ENCODE measurements at places on chromosomes 2 and 18.

DNA sequence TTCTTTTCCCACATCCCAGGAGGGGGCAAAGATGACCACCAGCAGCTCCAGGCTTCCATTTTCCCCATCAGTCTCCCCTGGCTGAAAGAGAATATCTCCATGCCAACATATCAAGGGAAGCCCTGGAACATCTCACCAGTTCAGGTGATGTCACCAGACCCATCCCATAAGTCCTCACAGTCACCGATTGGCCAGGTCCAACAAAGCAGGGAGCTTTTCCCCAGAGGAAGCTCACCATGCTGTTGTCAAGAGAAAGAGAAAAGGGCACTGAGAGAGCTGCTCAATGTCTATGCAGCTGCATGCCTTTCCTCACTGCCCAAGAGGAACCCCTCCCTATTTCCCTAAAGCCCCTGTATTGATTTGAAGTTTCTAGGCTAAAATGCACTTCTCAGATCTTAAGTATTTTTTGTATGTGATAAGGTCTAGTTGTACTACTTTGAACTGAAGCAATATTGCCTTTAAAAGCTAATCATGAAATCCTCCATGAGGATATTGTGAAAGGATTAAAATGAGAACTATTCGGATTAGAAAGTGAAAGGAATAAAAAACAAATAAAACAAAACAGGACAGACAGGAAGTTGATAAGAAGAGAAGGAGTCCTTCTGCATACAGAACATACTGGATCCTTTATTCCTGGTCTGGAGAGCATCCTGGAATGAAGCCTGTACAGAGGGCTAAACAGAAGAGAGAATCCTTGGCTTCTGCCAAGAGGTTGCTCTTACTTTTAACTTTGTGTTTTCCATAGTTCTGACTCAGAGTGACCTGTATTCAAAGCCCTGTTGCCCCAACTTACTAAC is 45.2 kb upstream of the CTIF start:
- no peak for DNase-seq

DNA sequence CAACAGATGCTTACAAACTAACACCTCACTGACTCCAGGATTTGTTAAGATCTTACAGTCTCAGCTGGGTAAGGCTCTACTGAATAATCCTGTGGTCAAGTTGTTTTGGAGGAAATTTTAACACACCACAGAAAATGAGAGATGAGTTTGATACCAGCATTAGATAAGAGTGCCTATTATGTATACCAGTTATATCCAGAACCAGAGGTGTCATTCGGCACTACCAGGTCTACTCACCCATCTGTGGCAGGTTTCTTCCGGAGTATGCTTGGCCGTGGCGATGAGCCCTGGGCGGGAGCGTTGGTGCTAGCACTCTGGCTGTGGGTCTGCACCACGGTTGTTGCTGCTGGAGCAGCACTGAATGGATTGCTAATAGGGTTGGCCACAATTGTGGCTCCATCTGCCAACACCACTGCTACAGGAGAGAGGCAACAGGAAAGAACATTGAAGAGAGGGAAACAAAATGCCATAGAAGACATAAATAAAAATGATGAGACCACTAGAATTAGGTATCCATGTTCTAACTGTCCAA is 41.2 kb downstream of the SAP130 start:
- DNase-seq: no peak

GRCh38 chr18:70085641-70086040 is 119.8 kb downstream of the RTTN start:
- DNase-seq: no peak

DNA sequence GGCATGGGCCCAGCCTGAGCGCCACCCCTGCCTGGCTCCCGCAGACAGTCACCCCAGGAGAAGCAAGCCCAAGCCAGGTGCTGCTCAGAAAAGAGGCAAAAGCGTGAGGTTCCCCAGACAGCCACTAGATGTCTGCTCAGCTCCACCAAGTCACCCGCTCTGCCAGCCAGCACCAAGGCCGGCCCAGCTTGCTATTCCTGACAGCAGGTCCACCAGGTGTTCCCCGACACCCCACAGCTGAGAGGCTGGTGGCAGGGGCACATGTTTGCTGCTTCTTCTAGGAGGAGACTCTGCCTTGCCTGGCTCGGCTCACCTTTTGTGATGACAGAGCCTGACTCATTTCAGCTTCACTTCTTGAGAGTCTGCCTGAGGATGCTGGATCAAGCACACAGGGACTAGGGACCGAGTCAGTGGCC is 206.7 kb downstream of the MGAT5 start:
- DNase-seq: peak; percentile 96

GRCh38 chr2:69083235-69083748 is 70.3 kb downstream of the ANTXR1 start:
- DNase-seq: no peak

GRCh38 chr2:236204953-236205352 is 36.8 kb upstream of the GBX2 start:
- DNase-seq: no peak

- no peak for DNase-seq
Observed at GRCh38 chr2:3035385-3036050, 342.1 kb downstream of the EIPR1 start.

DNA sequence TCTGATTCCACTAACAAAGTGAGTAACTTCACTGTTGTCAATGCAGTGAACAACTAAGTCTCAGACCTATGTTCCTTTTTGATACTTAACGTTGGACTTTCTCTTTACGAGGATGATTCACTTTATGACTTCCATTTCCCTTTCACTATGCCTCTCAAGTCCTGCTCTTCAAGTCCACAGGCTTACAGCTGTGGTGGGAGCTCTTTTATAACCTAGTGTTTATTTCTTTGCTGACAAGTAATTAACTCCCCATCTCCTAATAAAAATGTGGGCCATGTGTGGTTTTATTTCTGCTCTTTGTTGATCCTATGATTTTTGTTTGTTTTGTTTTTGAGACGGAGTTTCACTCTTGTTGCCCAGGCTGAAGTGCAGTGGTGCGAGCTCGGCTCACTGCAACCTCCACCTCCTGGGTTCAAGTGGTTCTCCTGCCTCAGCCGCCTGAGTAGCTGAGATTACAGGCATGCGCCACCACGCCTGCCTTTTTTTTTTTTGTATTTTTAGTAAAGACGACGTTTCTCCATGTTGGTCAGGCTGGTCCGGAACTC is 142.1 kb downstream of the USP34 start:
- DNase-seq: no peak

- DNase-seq: no peak
Observed at GRCh38 chr2:218005028-218005427, 2.2 kb upstream of the TNS1 start.

DNA sequence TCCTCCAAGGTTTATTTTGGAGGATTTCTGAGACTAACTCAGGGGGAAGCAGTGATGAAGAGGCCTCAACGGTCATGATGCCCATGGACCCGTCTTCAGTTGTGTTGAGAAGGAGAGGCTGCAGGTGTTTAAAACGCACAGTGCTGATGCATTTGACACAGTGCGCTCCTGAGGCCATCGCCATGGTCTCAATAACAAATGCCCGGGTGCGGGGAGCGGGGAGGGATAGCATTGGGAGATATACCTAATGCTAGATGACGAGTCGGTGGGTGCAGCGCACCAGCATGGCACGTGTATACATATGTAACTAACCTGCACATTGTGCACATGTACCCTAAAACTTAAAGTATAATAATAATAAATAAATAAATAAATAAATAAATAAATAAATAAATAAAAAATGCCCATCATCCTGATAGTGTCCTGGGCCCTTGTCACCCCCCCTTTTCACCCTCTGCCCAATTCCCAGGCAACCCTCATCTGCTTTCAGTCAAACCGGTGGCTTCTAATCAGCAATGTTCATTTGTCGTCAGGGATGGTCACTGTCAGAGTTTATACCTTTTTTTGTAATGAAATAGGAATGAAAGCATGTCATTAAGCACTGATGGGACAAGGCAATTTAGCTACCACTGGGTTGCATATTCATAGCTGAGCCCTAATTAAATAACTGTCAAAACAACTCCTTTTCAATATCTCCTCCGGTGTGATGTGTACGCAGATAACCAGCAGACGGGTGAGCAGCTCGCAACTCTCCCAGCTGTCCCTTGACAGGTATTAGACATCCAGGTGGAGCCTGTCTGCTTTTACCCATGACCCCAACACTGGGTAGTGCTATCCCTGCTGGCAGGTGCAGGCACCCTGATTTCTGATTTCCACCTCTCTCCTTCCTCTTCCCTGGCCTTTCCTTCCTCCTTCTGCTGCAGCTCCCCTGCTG is 95.9 kb downstream of the KCNF1 start:
- no peak for DNase-seq

GRCh38 chr18:23494992-23495391 is 8.3 kb upstream of the RMC1 start:
- DNase-seq: no peak

- no peak for DNase-seq
Observed at GRCh38 chr2:126771094-126771493, 115.1 kb downstream of the GYPC start.

DNA sequence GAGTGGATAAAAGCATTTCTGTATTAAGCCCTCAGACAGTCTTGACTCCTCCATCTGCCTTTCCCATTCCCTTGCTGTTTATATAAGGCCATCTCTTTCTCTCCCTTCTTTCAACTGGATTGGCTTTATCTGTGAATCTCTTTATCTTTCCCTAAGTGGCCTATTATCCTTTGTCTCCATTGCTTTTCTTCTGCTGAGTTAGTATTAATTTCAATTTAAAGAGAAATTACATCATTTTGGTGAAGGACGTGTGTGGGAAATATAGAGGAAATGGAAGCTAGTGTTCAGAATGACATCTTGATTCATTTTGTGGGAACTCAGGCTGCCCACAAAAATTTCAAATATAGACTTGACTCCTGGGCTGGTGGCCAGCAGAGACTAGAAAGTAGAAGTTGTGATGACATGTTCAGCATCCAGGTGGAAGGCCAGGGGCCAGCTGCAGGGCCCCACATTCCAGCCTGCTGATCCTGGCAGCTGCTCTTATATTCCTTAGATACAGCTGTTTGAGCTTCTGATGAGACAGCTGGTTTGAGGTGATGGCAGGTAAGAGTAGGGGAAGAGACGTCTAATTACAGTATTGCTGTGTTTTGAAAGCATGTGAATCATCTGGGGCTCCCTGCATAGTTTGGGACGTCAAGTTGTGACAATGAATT is 52.3 kb downstream of the DIS3L2 start:
- DNase-seq: no peak

DNA sequence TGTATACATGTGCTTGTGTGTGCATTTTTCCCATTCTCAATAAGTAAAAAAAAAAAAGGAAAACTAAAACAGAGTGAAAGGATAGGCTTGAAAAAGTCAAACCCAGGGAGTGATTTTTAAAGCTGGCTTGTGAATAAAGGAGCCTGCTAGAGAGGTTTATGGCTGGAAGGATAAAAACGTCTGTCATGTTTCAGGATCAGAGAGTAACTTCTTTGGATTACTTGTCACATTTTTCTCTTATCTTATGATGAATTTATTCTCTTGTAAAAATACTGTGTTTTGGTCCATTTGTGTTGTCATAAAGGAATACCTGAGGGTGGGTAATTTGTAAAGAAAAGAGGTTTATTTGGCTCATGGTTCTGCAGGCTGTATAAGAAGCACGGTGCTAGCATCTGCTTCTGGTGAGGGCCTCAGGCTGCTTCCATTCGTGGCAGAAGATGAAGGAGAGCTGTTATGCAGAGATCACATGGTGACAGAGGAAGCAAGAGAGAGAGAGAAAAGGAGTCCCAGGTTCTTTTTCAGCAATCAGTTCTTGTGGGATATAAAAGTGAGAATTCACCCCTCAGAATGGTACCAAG is 89.1 kb downstream of the OSBPL6 start:
- no peak for DNase-seq

DNA sequence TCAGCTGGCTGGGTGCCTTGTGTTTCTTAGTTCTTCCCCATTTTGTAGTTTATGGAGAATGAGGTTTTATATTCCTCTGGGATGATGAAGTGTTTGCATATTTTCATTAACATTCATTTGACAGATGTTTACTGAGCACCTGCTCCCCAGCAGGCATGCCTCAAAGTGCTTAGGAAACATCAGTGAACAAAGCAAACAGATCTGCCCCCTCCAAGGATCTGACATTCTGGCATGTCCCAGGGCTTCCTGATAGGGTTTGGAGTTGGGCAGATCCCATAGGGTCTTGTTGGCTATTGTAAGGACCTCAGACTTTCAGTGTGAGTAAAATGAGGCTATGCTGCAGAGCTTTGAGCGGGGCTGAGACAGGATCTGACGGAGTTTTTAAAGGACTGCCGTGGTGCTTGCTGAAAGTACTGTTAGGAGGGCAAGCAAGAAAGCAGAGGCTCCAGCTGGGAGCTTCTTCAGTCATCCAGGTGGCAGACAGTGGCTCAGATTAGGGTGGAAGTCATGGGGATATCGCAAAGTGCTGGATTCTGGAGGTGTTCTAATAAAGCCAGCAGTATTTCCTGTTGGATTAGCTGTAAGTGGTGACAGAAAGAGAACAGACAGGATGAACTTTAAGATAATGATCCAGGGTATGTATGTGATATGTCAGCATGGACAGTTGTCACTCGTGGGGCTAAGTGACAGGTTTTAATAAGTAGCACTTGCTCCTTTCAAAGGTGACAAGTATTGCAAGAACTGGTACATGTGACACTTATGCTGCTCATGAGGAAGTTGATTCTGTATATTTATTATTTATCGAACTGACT is 11.3 kb upstream of the IAH1 start:
- DNase-seq: no peak

GRCh38 chr2:230153390-230153976 is 66.3 kb downstream of the SP110 start:
- DNase-seq: no peak

- no peak for DNase-seq
Observed at GRCh38 chr2:136327162-136327852, 209.4 kb upstream of the CXCR4 start.

DNA sequence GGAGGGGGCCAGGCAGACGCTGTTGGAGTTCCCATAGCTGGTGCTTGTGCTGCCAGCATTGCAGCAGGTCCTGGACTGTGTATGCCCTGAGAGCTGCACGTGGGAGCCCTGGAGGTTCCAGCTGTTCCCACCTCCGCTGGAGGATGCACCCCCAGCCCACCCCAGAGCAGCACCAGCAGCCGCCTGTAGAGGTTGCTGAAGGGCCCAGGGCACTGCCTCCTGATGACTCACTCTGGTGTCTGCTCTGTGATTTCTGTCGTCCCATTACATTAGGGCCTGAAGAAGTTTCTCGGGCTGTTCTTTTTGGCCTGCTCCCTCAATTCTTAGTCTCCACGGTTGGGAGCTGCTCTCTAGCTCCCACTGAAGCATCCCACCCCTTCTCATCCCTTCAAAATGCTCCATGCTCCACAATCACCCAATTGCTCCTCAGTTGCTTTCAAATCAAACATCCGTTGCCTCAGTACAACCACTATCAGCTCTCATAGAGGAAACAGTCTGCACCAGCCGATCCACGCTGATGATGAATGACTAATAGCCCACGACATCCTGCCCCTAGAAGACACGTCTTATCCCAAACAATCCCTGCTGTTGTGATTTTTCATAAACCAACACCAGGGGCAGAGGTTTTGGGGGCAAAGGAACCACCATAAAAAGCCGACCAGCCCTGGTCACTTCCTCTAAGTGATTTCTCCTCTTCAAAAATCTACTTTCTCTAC is 65.2 kb upstream of the RNF152 start:
- DNase-seq: no peak
